ENCODE measurements at places on chromosomes 7 and 10.

DNA sequence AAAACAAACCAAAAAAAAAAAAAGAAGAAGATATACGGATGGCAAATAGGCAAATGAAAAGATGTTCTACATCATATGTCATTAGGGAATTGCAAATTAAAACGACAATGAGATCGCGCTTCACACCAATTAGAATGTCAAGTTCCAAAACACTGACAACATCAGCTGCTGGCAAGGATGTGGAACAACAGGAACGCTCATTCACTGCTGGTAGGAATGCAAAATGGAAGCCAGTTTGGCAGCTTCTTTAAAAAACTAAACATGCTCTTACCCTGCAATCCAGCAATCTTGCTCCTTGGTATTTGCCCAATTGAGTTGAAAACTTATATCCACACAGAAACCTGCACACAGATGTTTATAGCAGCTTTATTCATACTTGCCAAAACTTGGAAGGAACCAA, 34.8 kb downstream of the CALML5 start:
- no peak for DNase-seq

- DNase-seq, result no peak
Measured at GRCh38 chr10:14612873-14613587, 161.7 kb downstream of the FAM107B start.

DNA sequence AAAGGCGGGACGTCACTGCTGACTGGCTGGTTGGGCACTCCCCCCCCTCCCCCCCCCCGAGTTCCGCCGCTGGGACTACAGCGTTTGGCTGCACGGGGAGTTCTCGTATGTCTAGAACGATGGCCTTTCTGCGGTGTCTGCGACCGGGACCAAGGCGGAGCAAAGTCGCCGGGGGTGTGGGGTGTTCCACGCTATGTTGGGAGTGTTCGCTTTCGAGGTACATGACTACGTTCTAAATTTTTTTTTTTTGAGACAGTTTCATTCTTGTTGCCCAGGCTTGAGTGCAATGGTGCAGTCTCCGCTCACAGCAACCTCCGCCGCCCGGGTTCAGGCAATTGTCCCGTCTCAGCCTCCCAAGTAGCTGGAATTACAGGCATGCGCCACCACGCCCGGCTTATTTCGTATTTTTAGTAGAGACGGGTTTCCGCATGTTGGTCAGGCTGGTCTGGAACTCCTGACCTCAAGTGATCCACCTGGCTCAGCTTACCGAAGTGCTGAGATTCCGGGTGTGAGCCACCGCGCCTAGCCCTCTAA, 573 bp upstream of the IDI1 start:
- DNase-seq, result no peak

GRCh38 chr7:90889644-90890043, 293.5 kb downstream of the CDK14 start:
- DNase-seq, result no peak

GRCh38 chr7:28260969-28261368, 80.4 kb upstream of the JAZF1 start:
- DNase-seq, result no peak

- DNase-seq, result no peak
Measured at GRCh38 chr10:99781734-99782429, 558 bp upstream of the ABCC2 start.
